ENCODE measurements at places on chromosomes 2 and 18. TPM values are rescaled to one million over a fixed set of nuclear protein-coding genes. Genes with fewer than 3 reads are reported as not detected.

DNA sequence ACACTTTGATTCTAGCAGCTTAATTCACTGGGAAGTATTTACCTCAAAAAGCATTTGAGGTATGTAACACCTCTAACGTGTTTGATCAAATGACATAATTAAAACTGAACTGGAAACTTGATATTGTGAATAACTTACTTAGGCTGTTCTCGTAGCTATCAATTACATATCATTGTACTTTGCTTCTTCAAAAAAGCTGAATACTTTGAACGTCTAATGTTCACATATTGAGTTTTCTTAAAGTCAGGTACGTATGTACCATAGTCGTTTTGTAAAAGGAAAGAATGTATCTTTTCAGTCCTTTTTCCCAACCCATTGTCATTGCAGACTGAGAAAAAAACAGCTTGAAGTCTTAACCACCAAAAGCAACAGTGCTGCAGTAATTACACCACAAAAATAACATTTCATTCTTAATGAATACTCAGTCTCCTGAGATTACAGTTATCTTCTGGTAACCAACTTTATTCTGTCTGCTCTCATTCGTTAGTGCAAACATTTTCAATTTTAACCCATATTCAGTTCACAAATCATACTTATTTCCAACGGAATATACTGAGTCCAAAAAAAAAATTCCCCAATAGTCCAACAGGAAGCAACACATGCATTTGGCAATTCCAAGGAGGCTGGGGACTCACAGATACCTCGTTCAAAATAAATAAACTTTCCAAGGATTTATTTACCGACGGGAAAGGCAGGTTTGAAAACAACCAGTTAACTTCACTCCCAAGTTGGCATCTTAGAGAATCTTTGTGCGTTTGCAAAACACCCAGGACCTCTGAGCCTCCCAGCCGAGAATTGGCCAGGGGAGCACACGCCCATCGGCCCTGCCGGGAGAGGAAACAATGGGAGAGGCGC is 1.1 kb downstream of the CHN1 start:
- no peak for DNase-seq

The KCNG2 gene
- not detected for total RNA-seq

- DNase-seq = peak; percentile 33
Measured at GRCh38 chr2:159073256-159073655, 104.8 kb downstream of the TANC1 start.

GRCh38 chr2:231597014-231597611 is 4.4 kb downstream of the TEX44 start:
- DNase-seq = no peak

GRCh38 chr2:11175293-11175795 is 20.1 kb downstream of the SLC66A3 start:
- no peak for DNase-seq

Data from H4 (cell line).